T-helper 1 cell (primary cell): ENCODE measurements at places on chromosomes 11 and 22.

DNA sequence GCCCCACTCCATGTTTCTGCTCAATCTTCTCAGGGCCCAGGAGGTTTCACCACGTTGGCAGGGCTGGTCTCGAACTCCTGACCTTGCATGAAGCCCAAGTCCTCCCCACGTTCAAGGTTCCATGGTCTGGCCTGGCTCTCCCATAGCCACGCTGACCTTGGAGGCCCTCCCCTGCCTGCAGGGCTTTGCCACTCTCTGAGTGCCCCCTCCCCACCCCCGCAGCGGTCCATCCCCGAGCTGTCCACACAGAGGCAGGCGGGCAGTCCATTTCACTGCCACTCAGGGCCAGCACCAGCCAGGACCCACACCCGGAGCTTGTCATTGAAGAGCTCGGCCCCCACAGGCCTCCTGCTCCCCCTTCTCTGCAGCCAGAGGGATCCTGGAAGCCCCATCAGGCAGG, 30.7 kb downstream of the ARHGAP8 start:
- DNase-seq: no peak

DNA sequence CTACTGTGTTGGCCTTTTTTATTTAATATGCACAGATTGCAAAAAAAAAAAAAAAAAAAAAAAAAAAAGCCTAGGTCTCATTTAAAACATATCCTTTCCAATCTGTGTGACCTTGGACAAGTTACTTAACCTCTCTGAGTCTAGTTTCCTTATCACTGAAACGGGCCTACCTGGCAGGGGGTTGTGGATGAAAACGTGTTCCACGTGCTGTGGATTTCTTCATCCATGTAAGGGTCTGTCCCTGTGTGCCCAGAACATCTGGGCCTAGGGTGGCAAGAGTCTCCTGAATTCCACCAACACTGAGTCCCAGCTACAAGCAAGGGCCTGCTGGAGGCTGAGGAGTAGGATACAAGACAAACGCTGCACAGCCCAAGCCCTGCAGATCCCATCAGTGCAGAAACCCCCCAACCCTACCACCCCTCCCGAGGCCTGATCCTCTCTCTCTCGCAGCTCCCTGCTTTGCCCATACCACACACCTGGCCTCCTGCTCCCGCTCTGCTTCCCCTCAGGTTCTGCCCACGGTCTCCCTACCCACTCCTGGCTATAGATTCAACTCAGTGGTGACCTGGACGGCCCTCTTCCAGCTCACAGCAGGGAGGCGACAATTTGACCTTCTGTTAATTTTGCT, 4.7 kb upstream of the GNAZ start:
- no peak for DNase-seq

- no peak for DNase-seq
Measured at GRCh38 chr11:16605389-16605893, 133.0 kb upstream of the C11orf58 start.

DNA sequence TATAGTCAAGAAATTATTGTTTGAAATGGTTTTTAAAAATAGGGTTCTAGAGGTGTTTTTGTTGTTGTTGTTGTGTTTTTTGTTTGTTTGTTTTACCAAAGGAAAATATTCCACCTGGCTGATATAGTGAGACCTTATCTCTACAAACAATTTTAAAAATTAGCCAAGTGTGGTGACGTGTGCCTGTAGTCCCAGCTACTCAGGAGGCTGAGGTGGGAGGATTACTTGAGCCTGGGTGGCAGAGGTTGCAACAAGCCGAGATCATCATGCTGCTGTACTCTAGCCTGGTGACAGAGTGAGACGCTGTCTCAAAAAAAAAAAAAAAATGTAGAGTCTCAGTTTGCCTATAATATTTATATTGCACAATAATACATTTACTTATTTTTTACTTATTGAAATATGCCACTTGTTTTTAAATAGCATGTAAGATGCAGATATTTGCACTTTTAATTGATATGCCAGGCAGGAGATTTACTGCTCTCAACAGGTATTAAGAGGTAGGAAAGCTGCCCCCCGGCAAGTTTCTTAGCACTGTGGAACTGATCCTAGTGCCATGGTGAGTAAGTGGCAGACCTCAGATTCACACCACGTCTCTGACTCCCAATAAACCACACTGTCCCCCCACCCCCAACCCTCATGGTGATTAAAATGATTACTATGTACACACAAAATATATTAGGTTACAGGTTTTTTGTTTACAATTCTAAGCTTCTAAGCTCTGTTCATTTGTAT, 157.4 kb downstream of the TEAD1 start:
- no peak for DNase-seq

GRCh38 chr22:29334148-29334547, 18.7 kb upstream of the RASL10A start:
- DNase-seq: no peak

- DNase-seq: no peak
Measured at GRCh38 chr22:31631436-31631835, 30.6 kb downstream of the PISD start.

DNA sequence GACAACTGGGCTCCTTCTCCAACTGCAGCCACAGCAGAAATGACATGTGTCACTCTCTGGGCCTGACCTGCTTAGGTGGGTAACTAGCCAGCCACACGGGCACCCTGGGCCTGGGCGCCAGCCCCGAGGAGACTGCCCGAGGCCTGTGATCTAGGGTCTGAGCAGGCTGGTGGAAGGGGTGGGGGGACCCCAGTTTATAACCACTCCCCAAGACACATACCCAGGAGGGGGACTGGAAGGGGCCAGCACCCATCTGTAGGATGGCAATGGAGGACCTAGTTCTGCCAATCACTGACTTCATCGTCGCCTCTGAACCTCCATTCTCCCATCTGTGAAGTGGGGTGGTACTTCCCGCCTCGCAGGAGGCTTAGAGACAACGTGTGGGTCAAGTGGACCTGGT, 16.1 kb downstream of the CD5 start:
- DNase-seq: no peak

DNA sequence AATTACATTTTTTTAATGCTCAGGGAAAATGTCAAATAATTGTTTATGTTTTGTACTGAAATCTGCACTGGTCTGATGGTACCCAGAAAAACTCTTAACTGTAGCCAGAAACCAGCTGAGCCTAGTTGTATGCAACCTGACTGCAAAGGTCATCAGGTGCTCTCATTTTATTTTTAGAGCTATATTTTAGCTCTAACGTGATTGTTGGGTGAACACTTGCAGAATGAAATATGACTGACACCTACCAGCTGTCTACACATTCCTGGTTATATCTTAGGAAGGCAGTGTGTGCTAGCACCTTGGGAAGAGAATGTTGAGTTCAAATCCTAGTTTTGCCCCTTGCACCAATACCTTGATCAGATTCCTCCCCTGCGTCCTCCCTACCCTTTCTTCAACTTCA, 23.6 kb downstream of the PTPRJ start:
- DNase-seq: no peak

- DNase-seq: no peak
Measured at GRCh38 chr11:20770414-20770946, 101.1 kb downstream of the NELL1 start.

DNA sequence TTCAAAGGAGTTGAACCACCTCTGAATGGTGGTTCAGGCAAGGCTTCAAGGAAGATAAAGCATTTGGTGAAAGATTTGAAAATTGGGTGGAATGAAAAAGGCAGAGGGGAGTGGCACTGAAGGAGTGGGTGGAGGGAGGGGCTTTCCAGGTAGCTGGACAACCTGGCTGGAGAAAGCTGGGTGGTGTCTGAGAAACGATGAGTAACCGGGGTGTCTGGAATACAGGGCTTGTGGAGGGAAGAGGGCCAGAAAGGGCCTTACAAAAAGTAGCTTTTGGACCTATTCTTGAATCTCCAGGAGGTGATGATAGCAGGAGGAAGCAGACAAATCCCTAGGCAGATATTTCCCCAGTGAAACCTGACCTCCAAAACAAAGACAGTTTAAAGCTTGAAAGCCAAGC, 99.3 kb downstream of the RASSF10 start:
- no peak for DNase-seq

GRCh38 chr22:41638748-41639147, 17.7 kb downstream of the XRCC6 start:
- DNase-seq: no peak

- no peak for DNase-seq
Measured at GRCh38 chr11:118263695-118264568, at the start of gene MPZL2. Gene MPZL2 (minus strand): TSS chr11:118264297. CDS start chr11:118264153, 144 bp downstream.

DNA sequence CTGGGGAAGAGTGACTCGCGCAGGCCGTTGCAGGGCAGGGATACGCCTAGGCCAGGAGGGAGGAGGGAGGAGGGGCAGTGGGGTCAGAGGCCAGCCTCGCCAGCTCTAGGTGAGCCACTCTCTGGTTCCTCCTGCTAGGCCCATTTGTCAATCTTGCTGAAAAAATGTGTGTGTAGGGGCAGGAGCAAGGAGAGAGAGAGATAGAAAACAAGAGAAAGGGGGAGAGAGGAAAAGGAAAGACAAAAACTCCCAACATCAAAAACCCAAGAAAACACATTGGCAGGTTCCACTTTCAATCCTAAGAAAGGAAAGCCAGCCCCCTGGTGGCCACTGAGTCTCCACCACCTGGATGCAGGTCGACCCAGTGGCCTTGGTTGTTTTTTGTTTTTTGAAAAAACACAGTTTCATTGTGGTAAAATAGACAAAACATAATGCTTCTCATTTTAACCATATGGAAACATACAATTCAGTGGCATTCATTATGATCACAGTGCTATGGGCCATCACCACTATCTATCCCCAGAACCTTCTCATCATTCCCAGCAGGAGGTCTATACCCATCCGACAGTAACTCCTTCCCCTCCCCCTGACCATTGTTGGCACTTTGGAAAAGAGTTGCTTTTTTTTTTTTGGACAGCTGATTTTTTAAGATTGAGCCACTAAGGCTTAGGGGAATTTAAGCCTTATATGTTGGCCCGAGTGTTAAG, 10.9 kb downstream of the OMP start:
- DNase-seq: no peak

DNA sequence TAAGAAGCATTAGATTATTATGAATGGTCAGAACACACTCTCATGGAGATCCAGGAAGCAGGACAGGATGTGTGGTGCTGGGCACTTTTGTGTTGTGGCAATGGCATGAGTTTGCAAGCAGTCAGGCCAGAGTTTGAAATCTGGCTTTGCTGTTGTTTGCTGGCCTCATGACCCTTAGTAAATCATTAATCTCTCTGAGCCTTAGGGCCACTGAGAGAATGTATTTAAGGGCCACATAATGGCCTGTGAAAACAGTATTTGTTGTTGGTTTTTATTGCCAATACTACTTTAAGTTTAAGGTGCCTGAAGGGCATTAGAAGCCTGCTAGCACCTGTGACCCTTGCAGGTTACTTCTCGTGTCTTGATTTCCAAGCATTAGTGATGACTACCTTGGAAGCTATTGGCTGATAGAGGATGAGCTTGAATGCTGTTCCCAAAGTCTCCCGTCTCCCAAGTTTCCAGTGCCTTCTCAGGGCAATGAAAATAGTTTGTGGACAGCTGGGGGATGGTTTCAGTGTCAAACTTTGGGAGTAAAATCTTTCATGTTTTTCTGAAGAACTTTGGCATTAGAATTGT, 24.6 kb downstream of the STIM1 start:
- DNase-seq: no peak

DNA sequence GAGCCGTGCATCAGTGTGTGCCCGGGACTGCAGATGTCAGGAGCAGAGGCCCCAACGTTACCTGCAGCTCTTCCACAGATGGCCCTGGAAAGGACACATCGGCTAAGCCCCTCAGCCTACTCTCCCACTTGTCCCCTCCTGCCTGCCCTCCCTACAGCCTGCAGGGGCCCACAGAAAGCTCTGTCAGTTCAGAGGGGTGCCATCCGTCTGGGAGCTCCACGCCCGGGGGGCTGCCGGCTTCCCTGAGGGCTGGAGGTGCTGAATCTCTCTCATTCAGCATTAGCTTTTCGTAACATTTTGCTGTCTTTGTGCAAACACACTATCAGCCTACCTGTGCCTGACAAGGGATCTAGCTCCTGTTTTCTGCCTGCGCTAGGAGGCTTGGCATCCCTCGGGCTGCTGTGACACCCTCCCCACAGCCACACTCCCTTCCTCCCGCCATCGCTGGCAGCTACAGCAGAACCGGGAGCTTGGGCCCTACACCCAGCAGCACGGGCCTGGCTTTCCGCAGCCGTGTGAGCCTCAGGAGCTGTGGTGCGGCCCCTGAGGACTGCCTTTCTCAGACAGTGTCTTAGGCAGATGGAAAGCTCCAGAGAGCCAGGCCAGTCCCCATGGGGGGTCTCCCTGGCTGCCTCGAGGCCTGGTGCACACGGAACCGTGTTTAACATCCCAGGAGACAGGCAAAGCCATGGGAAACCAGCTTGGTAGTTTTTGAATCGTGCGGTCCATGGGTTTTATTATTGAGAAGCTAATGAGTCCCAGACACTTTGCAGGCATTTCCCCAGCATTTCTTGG, 198.3 kb upstream of the B3GAT1 start:
- DNase-seq: no peak

- no peak for DNase-seq
Measured at GRCh38 chr11:73439002-73439843, 63.0 kb downstream of the RELT start.

DNA sequence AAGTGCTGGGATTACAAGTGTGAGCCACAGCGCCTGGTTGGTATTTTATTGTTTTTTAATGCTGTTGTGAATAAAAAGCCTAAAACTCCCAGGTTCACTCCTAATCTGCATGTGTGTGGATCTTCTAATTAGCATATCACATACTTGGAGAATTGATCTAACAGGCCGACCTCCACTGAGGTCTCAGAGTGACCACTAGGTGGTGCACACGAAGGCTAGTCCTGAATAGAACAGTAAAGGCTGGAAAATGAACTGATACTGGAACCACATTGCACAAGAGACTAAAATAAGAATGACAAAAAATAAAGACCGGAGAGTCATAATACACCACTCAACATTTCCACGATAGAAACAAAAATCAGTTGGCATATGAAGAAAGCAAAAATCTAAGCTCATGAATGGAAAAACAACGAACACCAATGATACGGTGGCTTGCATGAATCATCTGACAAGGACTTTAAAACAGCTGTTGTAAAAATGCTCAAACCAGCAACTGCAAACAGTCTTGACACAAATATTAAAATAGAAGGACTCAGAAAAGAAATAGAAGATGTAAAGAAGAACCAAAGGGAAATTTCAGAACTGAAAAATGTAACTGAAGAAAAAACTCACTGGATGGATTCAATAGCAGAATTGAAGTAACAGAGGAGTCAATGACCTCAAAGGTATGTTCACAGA, 19.2 kb downstream of the PIM3 start:
- peak; percentile 53 for DNase-seq
